ENCODE measurements at places on chromosomes 3 and 15.

- peak; percentile 85 for DNase-seq
Measured at GRCh38 chr3:119173325-119173724, at the start of gene UPK1B. UPK1B (plus strand) TSS chr3:119173598; CDS start chr3:119186742, 13,144 bp downstream.

- DNase-seq, result no peak
Measured at GRCh38 chr3:77602722-77603121, 562.8 kb downstream of the ROBO2 start.

- no peak for DNase-seq
Measured at GRCh38 chr3:34035775-34036174, 237.3 kb downstream of the PDCD6IP start.

DNA sequence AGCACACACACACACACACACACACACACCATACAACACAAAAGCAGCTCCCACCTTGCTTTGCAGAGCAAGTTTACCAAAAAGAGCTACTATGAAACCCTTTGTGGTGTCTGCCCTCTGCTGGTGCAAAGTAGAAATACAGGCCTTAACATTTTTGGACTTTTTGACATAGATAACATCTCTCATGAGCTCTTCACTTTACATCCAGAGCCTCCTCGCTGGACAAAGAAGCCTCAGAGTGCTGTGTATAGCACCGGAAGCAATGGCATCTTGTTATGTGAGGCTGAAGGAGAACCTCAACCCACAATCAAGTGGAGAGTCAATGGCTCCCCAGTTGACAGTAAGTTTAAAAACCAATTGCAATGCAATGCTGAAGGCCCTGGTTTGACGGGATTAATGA lies 157.9 kb downstream of the CHL1 start:
- peak; percentile 38 for DNase-seq

DNA sequence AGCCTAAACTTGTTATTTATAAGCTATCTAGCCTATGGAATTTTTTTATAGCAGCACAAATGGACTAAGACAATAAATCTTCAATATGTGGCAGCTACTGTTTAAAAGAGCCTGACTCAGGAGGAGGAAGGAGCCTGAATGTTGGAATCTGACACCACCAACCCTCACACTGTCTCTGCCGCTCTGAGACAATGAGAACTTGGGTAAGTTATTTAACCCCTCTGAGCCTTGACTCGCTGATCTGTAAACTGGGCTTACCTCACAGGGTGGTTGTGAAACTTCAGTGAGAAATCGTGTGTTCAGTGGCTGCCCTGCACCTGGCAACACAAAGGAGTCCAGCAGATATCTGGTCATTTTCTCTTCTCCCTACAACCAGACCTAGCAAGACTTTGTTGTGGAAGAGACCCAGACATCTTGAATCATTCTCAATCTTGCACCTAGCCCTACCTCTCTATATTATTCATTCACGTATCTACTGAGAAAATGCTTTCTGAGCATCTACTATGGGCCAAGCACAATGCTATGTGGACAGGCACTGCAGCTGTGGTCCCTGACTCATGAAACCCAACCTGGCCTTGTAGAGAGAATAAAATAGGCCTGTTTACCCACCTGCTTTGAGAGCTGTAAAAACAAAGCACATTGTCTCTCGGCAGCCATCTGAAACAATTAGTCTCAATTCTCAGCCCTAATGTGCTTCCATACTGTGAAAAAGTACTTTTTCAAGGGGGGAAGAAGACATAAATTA lies 81.9 kb upstream of the SLC25A36 start:
- no peak for DNase-seq

- no peak for DNase-seq
Measured at GRCh38 chr15:41423979-41424659, 7.2 kb downstream of the RTF1 start.

DNA sequence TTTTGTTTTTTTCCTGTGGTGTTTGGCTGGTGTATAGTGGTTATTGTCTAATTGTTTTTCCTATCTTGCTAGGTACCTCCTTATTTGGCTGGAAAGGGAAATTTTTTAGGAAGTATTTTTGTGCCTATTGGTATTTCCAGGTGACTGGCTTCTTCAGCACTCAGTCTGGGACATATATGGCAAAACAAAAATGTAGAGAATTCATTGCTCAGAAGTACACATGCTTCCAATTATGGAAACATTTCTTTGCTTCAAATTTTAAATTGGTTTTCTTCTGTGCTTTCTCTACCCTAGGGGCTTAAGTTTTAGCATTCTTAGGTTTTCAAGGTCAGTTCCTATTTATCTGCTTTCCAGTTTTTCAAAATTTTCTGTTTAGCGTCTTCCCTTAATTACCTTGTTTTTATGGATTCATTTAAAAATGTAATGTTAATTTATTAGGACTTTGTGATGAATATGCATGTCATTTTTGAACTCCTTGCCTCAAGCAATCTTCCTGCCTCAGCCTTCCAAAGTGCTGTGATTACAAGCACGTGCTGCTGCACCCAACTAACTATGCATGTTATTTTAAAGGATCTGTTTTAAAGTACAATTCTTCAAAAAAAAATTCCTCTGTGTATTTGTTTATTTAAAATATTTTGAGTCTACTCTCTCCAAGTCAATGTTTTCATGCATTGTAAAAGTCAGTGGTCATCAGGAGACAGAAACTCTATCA lies 231.9 kb upstream of the DPPA4 start:
- no peak for DNase-seq

- no peak for DNase-seq
Measured at GRCh38 chr15:89140595-89140994, 52.3 kb downstream of the ABHD2 start.

- DNase-seq, result peak; percentile 98
Measured at GRCh38 chr3:13895155-13896105, 15.6 kb upstream of the WNT7A start.

DNA sequence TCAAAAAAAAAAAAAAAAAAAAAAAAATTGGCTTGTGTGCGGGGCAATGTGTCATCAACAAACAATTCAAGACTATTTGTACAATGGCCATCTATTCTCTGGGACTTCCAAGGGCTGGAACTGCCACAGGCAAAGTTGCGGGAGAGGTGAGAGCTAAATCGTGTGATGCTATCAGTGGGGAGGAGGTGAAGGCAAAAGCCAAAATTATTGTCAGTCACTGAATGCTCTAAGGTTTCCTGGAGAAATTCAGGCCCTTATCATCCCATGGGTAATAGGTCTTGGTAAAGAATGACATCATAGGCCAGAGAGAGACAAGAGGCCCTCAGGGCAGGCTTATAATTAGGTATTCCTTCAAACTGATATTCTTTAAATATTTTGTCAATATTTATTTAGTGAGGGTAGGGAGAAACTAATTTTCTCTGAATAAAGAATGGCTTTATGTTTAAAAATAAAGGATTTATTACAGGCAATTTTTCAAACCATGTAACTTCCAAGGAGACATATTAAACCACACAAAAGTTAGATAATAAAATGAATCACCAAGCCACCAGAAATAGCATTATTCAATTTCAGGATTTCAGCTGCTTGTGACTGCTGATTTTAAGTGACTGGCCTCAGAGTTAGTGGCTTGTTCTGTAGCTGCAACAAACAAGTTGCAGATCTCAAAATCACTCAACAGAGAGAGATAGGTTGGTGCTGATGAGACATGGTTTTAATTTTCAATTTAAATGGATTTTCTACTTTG lies 226.3 kb upstream of the MRPL3 start:
- DNase-seq, result no peak

DNA sequence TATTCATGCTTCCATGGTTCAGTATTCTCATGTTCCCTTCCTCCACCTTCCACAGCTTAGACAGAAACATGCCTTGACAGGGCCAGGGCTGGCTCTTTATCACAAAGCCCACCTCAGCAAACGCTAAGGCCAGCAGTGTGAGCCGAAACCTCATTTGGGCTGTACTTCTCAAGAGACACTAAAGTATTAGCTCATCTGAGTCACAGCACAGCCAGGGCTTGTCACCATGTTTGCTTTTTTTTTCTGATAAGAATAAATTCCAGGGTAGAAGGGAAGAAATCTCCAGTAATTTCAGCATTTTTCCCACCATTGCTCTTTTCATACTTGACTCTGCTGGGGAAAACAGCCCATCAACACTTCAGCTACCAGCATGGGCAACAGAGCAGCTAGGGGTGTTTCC lies 95.4 kb downstream of the MYLK start:
- DNase-seq, result no peak

DNA sequence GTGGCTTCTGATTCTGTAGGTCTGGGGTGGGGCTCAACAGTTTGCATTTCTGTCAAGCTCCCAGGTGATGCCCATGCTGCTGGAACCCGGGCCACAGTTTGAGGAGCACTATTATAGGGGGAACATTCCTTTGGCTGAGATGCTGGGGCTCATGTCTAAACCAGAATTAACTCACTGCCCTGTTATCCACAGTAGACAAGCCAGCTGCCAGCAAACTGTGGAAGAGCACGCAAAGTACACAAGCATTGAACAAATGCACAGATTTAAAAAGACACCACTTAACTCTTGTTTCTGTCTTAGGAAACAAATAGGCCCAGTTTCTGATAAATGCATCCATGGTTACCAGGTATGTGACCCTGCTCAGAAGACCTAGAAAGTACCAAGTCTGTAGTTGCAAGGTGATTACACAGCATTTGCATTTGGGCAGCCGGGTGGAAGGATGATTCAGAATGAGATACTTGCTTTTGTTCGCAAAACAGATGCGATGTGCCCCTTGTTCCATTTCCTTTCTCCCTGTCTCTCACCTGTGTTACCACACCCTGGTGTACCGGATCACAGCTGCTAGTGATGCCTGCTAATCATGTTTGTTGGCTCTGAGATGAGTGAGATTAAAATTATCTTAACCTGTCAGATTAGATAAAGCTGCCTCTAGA lies 12.4 kb downstream of the GYG1 start:
- DNase-seq, result no peak

DNA sequence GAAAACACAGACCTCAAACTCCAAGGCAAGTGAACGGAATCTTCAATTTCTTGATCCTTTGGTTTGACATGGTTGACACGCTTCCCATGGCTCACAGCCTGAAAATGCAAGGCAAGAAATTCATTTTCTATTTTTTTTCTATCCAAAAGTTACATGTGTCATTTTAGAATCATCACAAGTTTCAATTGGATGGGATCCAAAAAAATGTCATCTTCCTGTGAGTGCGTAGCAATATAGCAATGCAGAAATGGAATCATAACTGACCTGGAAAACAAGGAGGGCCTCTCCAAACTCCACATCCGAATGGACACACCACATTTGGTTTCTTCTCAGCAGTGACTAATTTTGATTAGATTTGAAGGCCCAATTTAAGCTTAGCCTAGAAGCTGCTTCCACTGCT lies 175.8 kb upstream of the ATP11B start:
- no peak for DNase-seq

DNA sequence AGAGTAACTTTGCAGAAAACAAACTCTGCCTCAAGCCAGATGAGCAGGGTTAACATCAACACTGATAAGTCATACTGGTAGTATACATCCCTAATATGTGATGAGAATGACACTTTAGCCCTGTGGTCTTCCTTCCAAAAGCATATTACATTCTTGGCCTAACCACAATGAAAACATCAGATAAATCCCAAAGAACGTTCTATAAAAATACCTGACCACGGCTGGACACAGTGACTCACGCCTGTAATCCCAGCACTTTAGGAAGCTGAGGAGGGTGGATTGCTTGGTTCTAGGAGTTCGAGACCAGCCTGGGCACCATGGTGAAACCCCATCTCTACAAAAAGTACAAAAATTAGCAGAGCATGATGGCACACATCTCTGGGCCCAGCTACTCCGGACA lies 4.7 kb downstream of the TMCC1 start:
- no peak for DNase-seq

- no peak for DNase-seq
Measured at GRCh38 chr3:76039431-76039830, 254.1 kb upstream of the ZNF717 start.

DNA sequence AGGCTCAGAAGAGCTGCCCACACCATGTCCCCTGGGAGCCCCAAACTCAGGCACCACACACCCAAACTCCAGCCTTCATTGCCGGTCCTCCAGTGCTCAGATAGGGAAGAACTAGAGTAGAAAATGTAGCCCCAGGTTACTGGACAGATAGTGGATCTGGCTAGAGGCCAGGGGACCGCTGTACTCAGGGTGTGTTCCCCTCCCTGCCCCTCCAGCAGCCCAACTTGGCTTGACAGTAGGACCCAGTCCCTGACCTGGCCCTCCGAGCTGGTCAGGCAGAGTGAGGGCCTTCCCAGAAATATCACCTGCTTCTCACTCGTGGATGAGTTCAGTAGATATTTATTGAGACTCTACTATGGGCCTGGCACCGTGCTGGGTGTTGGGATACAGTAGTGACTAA lies 100.0 kb downstream of the CORO2B start:
- no peak for DNase-seq

Measured in ELF-1 (cell line).